Hematopoietic multipotent progenitor cell treated with erythropoietin and hydrocortisone succinate and interleukin-3 and kit ligand, for 15 days (in vitro differentiated cells): ENCODE measurements at places on chromosomes 16 and 17.

DNA sequence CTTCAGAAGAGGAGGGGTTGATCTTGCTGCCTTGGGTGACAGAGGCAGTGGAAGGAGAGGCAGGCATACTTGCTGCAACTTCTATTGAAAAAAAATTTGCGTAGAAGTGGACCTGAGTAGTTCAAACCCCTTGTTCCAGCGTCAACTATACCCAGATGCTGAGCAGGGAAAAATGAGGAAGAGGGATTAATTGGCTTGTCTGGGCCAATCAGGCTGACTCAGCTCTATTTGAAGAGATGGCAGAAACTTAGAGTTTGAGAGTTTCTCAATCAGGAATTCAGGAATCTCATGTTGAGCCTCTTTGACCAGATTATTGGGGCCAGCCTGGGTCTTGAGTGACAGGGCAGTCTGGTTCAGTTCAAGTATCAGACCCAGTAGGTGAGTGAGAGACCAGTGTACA is 17.6 kb downstream of the CASC3 start:
- no peak for DNase-seq

DNA sequence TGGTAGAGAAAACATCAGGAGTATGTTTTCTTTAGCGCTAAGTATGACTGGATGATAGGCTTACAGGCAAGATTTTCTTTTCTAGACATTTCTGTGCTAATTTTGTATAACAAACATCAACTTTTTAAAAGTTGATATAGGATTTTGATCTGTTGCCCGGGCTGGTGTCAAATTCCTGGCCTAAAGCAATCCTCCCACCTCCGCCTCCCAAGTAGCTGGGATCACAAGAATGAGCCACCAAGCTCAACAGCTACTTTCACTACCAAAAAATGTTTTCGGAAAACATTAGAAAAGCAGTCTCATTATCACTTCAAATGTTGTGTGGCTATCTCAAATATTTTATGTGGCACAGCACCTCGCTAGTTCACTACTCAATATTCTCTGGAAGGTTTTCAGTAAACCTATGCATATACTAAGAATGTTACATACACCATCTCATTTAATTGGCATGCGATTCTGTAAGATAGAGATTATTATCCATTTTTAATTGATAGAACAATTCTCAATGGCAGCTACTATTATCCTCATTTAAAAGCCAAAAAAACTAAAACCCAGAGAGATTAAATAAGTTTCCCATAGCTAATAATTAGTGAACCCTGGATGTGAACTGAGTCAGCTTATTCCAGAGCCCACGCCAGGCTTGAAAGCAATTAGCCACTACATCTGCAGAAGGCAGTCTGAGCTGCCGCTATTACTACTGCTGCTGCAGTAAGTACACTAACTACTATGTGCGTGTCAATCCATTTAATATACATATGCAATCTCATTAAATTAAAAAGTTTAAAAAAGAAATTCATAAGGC is 41.7 kb downstream of the CREBBP start:
- DNase-seq: no peak

DNA sequence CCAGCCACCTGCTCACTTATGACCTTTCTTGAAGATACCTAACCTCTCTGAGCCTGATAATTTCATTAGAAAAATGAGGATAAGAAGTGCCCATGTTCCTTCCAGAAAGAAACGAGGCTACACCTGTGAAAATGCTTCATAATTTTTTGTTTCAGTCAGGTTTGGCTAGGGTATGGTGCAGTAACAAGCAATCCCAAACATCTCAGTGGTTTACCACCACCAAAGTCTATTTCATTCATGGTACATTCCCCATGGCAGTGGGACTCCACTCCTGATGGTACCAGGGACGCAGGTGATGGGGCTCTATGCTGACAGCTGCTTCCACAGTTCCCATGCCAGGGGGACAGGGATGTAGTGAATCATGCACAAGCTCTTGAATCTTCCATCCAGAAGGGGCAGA is 147.6 kb upstream of the CES5A start:
- no peak for DNase-seq

DNA sequence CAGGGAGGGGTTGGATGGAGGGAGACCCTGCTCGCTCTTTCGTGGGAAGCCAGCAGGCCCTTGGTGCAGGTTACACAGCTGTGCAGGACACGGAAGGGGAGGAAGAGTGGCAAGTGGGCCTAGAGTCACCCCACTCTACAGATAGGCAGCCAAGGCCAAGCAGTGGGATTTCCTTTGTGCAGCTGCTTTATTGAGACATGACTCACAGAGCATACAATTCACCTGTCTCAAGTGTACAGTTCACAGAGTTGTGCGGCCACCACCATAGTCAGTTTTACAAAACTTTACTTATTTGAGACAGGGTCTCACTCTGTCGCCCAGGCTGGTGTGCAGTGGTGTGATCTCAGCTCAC is 91.2 kb upstream of the CIBAR2 start:
- DNase-seq: no peak

DNA sequence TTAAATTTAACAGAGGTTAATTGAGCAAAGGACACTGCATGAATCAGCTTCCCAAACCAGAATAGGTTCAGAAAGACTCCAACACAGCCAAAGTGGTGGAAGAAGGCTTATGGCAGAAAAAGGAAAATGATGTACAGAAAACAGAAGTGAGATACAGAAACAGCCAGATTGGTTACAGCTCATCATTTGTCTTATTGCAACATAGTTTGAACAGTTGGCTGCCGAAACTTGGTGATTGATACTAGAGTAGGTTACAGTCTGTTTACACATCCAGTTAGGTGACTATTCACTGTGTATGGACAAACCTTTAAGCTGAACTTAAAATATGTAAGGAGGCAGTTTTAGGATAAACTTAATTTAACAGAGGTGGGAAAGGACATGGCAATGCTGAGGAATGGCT is 18.3 kb downstream of the TMEM100 start:
- no peak for DNase-seq

DNA sequence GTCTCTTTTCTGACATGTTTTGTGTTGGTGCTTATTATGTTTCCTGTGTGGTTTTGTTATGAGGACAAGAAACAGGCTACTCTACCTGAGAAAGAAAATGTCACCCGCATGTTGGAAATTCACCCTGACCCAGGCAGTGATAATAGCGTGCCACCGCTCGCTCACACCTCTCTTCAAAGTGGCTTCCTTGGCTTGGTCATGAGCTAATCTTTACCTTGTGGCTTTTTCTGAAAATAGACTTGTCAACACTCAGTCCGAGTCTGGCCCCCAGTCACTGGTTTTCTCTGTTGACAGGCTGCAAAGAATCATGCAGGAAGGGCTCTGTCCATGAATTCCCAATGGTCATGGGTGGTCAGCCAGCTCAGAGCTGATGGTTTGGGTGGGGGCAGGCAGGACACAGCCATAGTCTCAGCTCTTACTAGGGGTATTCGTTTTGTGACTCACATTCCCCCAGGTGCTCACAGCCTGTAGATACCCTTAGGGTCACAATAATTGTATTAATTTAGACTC is 121.3 kb upstream of the CACNG5 start:
- no peak for DNase-seq

- DNase-seq: peak; percentile 5
These were observed 7.1 kb upstream of the SLC5A11 start for GRCh38 chr16:24838554-24839266.

GRCh38 chr17:44677136-44677535 is 12.4 kb downstream of the CCDC43 start:
- DNase-seq: no peak

DNA sequence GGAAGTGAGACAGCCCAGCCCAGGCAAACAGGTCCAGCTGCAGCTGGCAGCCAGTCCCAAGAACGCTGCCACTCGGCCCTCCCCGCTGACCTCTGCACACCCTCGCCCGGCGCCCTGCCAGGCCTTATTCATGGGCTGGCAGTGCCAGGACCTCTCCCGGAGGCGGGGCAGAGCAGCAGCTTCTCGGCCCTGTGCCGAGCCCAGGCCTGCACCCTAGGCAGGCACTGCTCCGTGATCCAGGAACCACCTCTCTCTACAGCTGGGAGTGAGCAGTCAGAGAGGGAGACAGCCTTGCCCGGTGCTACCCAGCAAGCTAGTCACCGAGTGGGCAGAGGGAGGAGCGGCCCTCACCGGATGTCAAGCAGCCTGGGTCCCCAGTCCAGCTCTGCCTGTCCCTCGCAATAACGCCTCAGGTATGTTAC is 79.9 kb upstream of the CBX4 start:
- DNase-seq: no peak

- no peak for DNase-seq
These were observed 24.4 kb downstream of the YPEL2 start for GRCh38 chr17:59355702-59356325.

DNA sequence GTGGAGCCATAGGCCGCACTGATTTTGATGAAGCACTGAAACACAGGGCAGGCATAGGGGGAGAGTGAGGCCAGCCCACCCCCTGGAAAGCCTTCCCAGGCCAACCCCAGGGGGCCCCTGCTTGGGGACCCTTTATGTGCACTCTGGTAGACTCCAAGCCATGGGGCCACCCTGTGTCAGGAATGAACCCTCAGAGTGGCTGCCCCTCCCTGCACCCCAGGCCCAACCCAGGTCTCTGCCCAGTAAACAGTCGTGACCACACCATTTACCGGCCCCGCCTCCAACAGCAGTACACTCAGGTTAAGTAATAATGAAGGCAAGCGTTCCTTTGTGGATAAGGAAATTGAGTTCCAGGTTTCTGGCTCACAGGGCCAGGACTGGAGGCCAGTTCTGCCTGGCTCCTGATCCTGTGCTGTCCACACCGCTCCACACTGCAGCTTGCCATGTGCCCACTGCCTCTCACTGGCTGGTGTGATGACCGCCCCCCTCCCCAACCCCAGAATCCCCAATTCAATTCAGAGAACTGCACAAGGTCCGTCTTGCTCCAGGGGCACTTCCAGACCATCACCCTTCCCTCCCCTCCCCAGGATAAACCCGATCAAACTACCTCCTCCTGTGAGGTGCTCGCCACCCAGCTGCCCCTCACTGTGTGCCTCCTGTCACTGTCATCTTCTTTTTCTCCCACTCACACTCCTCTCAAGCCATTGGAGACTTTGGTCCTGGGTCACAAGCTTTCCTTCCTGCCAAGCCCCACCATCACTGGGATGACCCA is 13.6 kb downstream of the PIMREG start:
- DNase-seq: no peak

DNA sequence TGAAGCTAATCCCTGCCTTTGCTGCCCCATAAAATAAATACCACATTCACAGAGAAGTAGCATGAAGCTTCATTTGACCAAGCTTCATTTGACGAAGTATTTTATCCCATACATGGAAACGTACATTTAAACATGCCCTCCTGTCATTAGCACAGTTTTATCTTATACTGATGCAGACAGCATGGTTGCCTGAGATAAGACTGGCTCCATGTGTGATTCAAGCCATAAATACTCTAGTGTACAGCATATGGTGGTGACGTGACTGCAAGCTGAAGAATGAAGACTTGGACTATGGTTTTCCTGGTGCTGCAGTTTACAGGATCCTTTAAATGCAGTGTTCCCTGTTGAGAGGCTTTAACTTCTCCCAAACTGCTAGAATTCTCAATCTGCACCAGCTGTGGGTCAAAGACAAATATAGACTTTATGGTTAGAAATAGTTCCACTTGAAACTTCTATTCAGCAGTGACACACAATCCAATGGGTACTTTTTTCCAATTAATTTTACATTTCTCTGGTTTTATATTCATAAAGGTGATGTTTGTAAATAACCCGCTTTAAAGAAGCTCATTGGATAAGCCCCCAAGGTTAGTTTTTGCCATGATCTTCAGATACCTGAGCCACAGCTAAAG is 64.9 kb downstream of the CYB561 start:
- DNase-seq: peak; percentile 66

- no peak for DNase-seq
These were observed 36.8 kb downstream of the MSI2 start for GRCh38 chr17:57293077-57293476.

GRCh38 chr16:84791088-84791487 is 28.7 kb upstream of the CRISPLD2 start:
- DNase-seq: no peak

DNA sequence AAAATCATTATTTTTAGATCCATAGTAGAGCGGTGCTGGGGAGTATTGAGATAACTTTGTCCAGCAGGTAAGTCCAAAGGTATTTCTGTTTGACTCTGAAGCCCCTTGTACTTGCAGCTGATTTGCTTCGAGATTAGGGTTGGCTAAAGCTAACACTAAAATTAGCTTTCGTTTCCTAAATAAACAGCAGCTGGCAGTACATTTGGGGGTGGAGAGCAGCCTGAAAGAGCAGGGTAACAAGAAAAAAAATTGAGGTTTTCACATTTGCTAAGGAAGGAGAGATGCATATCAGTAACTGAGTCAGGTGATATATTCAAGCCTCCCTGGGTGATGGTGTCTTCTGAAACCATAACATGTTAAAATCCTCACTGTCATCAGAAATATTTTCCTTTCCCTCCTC is 37.4 kb upstream of the TMC5 start:
- DNase-seq: no peak

DNA sequence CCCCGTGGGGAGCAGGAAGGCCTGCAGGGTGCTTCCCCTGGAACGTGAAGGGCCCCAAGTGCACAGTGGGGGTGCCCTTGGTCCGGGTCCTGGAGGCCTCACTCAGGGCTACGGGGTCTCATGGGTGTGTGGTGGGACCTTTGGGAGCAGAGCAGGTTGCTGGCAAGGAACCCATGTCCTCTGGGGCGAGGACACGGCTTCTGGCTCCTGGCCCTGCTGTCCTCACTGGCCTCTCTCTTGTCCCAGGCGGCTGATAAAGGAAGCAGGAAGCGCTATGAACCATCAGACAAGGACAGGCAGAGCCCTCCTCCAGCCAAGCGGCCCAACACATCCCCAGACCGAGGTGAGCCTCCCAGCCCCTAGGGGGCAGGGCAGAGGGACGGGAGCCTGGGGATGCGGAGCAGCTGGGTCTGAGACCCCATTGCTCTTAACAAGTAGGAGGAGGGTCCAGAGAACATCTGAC is 9.8 kb upstream of the IL17C start:
- no peak for DNase-seq

GRCh38 chr17:57663326-57664070 is 81.6 kb downstream of the CCDC182 start:
- DNase-seq: no peak

DNA sequence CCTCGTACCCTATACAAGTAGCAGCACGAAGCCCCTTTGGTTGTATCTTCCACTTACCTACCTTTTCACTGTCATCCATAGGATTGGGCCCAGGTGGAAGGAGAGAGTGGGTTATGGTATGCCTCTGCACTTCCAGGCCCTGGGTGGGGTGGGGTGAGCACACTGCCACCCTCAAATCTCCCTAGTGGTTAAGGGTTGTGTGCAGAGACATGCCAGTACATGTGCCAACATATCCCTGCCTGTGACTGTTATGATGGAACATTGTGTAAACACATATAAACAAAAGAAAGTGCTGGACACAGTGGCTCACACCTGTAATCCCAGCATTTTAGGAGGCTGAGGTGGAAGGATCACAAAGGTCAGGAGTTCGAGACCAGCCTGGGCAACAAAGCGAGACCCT is 11.1 kb downstream of the HROB start:
- no peak for DNase-seq

GRCh38 chr17:37481001-37481665 is 8.6 kb upstream of the DUSP14 start:
- no peak for DNase-seq
